ENCODE measurements at places on chromosomes 3 and 15.

DNA sequence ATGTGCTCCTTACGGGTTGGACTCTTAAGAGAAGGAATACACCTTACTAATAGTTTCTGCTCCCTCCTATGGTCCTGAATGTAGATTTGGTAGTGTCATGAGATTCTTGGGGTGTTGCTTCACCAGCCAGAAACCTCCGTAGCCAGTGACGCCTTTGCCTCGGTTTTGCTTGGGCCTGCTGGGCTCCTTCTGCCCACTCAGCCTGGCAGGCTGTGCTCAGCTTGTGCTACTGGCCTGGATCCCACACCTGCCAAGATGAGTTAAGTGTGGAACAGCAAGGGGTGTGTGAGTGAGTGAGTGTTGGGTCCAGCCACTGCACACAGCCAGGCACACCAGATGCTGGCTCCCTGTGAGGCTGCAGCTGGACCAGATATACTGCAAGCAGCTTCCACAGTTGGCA lies 560.1 kb downstream of the NLGN1 start:
- no peak for DNase-seq

GRCh38 chr3:125213364-125213755 lies 812 bp upstream of the SLC12A8 start:
- no peak for DNase-seq

- no peak for DNase-seq
Observed at GRCh38 chr3:15263926-15264325, 57.9 kb downstream of the CAPN7 start.

DNA sequence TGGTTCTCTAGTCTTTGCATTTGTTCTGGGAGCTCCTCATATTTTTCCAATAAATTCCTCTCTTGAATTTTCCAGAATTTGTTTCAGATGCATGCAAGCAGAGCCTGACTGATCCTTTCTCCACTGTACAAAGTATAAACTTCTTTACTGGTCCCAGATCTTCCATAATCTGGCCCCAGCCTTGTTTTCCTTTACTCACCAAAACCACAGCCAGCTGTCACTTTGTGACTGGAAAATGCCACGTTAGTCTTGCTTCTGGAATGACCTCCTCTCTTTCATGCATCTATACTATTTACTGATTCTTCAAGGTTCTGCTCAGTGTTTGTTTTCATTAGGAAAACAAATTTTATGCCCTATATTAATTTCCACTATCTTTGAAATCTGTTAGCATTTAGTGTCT lies 60.4 kb upstream of the SPPL2A start:
- no peak for DNase-seq

DNA sequence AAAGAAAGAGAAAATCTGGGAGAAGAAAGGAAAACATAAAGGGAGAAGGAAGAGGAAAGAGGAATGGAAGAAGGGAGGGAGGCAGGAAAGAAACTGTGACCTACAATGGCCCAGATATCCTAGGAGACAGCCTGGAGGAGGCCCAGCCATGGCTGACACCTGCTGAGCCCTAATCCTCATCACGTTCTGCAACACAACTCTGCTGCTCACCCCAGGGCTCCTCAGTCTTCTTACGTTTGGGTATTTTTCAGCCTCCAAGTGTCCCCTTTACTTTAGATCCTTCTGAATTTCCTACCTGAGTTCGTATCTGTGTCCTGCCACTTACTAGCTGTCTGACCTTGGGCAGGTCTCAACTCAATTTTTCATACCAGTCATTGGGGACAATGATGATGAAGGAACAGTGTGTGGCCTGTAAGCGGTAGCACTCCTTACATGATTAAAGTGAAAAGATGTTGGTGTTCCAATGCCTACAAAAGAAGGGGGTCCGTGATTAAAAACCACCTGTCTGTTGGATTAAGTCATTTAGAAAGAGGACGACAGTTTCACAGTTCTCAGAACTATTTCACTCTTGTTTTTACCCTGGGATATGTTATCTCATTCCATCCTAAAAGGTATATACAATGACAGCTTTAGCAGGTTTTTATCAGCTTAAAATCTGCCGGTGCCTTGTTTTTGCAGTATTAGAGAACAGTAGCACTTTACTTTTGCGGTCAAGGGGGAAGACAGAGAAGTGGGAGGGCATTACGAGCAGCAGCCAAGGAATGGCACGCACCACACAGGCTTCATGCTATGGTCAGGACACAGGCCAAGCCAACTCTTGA lies 47.4 kb downstream of the CCR4 start:
- no peak for DNase-seq

DNA sequence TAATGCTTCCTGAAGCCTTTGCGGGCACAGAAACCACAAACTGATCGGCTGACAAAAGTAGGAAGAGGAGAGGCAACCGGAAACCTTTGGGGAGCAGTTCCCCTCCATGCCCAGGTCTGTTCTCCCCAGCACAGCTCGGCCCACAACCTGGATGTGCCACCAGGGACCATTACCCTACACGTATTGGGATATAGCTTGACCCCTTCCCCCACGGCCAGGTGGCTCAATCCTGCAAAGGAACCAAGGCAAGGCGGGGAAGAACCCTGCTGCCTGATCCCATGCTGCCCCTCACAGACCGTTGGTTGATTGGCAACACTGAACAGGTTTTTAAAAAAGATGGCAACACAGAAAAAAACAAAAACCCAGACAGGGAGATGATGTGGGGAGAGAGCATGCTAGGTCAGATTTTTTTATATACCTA lies 19.7 kb upstream of the TCAIM start:
- no peak for DNase-seq

DNA sequence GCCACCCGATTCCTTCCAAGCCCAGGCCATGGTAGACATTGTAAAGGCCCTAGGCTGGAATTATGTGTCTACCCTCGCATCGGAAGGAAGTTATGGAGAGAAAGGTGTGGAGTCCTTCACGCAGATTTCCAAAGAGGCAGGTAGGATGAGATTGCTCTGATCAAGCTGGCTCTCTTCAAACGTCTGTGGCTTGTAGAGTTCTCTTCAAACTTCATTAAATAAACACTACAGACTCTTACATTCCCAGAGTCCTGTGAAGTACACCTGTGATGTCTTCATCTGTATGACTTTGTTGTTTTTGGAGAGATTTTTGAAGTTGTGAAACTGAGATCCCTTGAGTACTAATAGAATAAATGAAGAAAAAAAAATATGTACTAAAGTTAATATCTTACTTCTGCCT lies 285.6 kb downstream of the GRM7 start:
- DNase-seq: no peak
